Left lobe of liver (tissue), 2 donors: ENCODE measurements at places on chromosomes 1 and 21.

- peak; percentile 81 for DNase-seq
Observed at GRCh38 chr1:1435106-1435903, at the start of gene VWA1. VWA1 (plus strand) TSS chr1:1435690; CDS start chr1:1435749, 59 bp downstream.

DNA sequence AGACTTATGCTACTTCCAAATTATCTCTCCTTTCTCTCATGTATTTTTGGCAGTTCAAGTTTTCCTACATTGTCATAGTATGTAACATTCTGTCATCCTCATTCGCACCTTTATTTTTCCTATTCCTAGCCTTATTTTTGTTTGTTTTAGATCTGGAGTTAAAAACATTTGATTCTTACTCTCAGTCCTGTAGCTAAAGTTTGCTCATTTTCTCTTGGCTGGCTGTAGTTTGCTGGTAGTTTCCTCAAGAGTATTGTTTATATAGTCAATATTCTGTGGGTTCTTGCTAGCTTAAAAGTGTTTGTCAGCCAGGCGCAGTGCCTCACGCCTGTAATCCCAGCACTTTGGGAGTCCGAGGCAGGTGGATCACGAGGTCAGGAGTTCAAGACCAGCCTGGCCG lies 29.8 kb upstream of the TRIM33 start:
- DNase-seq, result no peak

DNA sequence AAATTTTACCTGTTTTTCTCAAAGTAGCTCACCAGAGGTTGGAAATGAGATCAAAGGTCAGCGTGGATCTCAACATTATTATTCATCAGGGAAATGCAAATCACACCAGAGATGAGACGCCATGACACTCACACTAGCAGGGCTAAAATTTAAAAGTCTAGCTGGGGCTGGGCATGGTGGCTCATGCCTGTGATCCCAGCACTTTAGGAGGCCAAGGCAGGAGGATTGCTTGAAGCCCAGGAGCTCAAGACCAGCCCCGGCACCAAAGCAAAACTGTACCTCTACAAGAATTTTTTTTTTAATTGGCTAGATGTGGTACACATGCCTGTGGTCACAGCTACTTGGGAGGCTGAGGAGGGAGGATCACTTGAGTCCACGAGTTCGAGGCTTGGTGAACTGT lies 41.4 kb upstream of the PCBP3 start:
- no peak for DNase-seq

DNA sequence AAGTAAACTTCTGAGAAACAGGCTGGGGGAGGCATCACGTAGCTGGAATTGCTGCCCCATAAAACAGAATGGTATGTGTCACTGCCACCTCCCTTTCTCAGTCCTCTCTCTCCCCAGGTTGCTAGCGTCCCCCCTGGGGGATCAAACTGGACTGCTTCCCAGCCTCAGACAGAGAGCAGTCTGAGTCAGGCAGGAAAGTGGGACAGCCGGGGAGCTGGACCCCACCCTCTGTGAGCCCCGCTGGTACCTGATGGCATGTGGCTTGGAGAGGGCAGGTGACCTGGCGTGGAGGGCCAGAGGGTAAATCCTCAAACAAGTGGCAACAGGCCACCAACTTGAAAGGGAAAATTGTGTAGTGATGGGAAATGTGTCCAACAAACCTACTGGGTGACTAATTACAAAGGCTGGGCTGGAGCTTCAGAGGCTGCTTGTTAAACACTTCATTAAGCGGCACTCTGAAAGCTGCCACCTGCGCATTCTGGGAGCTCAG lies 1.0 kb upstream of the SFN start:
- no peak for DNase-seq

DNA sequence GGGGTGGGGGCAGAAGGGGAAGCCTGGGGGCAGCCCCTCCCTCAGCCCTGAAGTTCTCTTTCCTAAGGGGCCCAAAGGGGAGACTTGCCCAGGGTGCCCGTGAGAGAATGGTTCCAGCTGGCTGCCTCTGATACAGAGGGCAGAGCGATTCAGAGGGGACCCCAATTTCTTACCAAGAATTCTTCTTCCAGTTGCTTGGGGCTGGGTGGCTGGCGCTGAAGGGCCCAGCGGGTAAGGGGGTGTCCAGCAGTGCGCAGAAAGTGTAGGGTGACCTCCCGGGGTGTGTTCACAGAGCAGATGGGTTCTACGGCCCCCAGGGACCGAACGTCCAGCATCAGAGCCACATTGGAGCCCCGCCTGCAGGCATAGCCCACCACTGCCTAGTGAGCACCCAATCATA lies 2.5 kb downstream of the PTPN7 start:
- no peak for DNase-seq

GRCh38 chr1:41712081-41712480 lies 206.6 kb downstream of the HIVEP3 start:
- no peak for DNase-seq

- DNase-seq, result no peak
Observed at GRCh38 chr1:158686111-158687009, at the start of gene SPTA1. SPTA1 (minus strand) TSS chr1:158686715; CDS start chr1:158686517, 198 bp downstream.

GRCh38 chr1:2879026-2879425 lies 77.5 kb upstream of the TTC34 start:
- no peak for DNase-seq

GRCh38 chr1:29645586-29645985 lies 409.3 kb downstream of the PTPRU start:
- peak; percentile 7 for DNase-seq

GRCh38 chr1:6349254-6349943 lies 44.2 kb downstream of the ACOT7 start:
- no peak for DNase-seq

DNA sequence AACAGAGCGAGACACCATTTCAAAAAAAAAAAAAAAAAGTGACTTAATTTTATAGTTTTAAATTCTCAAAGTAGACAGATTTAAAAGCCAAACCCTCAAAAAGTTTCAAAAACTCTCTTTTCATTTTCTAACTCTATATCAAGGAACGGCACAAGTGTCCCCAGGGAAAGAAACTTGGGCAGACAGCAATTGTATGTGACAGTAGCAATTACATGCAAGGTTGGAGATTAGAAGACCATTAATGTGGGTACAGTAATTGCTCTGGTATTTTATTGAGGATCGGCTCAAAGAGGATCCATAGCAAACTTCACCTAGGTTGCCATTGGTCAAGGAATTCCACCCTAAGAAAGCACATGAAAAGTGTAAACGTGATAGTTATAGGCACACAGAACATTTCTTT lies 46.2 kb downstream of the ACBD6 start:
- no peak for DNase-seq
